ENCODE measurements at places on chromosomes 7 and 10.

GRCh38 chr7:1317646-1318045 is 85.0 kb downstream of the UNCX start:
- no peak for DNase-seq

DNA sequence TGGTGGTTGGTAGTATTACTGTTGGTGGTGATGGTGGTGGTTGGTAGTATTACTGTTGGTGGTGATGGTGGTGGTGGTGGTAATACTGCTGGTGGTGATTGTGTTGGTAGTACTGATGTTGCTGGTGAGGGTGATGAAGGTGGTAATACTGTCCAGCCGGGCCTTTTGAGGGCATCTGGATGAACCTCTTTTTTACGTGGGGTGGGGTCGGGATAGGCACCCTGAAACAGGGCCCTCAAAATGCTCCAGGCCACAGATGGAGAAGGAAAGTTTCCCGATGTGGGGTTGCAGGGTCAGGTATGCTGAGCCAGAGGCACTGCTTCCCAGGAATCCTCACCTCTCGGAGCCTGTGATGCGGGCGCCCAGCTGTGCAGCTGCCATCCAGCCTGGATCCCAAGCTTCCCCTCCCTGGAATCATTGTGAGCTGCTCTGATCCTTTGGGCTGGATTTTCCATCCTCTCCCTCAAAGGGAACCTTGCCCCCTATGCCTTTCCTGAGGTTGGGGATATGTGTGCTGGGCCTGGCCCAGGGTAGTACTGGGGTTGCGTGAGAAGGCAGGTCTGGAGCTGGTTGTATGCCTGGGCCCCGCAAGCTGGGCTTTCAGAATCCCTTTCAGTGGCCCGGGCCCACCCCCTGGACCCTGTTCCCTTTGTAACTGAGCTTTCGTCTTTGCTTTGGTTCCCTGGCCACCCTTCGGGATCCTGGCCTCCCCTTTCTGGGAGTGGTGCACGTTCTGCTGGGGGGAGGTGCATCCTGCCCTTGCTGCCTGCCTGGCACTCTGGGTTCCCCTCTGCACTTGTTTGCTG is 43.3 kb downstream of the DOCK1 start:
- DNase-seq = no peak

DNA sequence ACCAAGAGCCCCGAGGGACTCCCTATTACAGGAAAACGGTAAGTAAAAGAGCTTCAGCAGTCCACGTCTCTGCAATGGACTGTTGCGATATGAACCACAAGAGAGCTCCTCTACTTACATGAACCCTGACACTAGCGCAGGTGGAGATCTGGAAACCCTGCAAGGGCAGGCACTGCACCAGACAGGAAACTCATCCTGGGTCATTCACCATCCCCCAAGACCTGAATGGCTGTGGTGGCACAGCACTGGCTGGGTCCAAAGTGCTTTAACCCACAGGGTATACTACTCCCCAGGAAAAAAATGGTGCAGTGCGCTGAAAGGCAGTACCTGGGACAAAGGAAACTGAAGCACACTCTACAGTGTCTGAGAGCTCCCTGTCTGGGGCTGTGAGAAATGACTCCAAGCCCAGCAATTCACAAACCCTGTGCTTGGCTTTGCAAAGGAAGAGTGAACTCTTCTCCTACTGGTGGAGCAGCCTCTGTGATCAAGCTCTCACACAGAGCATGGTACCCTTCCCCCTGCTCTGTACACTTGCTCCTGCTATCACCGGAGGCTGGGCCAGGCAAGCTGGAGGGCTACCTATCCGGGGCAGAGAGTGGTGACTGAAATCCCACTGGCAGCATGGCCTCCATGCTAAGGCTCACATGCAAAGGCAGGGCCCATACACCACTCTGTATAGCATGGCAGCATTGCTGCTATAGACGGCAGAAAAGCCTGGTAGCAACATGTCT is 44.9 kb downstream of the HIBADH start:
- no peak for DNase-seq

DNA sequence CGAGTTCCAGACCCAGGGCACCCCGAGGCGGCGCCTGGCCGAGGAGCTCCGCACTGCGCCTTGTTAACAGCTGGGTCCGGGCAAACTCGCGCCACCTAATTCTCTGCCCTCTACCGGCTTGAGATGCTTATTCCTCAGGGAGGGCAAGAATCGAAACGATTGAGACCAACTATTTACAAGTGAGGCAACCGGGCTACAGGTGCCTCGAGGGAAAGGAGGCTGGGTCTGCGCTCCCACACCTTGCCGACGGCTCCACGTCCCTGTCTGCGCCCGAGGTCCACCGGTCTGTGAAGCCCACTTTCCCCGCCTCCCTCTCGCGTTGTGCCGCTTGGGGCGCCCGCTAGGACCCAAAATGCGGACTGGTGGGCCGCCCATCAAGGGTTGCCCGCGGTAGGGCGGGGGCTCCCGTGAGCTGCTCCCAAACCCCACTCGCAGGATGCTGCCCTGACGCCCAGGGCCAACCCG is 527 bp downstream of the AKR1B1 start:
- DNase-seq = peak; percentile 72

- peak; percentile 64 for DNase-seq
Measured at GRCh38 chr7:134184767-134185166, 57.6 kb downstream of the LRGUK start.

DNA sequence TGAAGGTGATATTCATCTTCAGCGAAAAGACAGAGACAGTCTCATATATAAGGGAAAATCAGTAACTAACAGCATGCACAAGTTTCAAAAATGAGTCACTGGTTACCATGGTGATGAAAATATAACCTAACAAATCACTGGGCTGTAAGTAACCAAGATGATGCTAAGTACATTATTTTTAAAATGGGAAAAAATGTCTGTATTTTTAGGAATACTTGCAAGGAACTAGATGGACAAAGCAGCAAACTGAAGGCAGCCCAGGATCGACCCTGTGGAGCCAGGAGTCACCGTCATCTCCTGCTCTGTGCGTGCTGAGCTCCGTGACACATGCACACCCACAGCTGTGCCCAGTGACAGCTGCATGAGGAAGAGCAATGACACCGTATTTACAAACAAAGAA is 137.3 kb downstream of the ELMO1 start:
- no peak for DNase-seq

DNA sequence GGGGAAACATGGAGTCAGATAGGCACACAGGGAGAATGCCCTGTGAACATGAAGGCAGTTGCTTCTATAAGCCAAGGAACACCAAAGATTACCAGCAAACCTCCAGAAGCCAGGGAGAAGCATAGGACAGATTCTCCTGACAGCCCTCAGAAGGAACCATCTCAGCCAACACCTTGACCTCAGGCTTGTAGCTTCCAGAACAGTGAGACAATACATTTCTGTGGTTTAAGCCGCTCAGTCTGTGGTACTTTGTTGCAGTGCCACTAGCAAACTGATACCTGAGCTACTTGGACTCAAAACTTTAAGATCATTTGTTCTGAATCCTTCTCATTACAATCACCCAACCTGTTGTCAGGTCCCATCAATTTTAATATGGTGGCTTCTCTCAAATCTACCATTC is 31.2 kb downstream of the ABLIM1 start:
- DNase-seq = no peak

- DNase-seq = no peak
Measured at GRCh38 chr10:69904533-69904932, 102.8 kb downstream of the COL13A1 start.

- no peak for DNase-seq
Measured at GRCh38 chr10:95279042-95279820, 11.6 kb downstream of the PDLIM1 start.

DNA sequence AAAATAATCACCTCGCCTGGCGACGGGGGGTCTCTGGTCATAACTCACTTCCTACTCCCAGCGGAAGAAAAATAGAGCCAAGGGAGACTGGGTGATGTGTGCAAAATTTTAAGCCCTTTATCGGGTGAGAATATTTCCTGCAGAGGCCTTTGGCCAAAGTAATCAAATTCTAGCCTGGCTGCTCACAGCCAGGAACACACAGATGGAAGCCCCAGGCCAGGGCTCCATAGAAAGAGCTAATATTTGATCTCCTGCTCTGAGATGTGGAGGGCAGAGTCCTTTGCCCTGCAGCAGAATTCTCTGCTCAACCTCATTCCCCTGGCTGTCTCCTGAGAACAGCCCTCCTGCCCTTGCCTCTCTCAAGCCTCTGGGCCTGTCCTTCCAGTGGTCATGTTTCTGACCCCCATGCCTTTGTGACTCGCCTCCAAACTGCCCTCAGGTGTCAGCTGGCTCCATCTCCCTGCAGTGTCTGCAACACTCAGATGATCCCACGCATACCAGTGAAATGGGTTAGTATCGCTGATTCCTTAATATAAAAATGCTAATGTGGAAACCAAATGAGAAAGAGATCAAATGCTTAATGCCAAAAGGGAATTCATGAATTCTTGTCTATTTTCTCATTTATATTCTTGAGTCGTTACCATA is 34.5 kb downstream of the FRMD4A start:
- no peak for DNase-seq

GRCh38 chr7:10889266-10889898 is 84.3 kb upstream of the PHF14 start:
- DNase-seq = peak; percentile 54

GRCh38 chr10:131201741-131202515 is 109.6 kb downstream of the TCERG1L start:
- no peak for DNase-seq

DNA sequence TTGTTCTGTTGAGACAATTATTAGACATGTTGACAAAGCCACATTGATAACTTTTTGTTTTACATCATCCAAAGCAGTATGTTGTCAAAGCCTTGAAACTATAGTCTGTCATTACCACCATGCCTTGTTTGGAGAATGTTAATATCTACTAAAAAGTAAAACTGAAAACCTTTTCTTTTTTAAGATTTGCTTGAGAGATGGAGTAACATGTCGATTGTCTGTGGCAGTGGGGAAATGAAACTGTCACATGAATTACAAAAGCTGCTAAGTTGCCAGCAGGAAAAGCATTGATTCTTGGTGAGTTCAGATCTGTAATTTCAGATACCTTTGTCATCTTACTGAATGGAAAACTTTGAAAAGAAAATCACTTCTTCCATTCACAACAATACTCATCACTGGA is 69.1 kb downstream of the TFPI2 start:
- DNase-seq = no peak

DNA sequence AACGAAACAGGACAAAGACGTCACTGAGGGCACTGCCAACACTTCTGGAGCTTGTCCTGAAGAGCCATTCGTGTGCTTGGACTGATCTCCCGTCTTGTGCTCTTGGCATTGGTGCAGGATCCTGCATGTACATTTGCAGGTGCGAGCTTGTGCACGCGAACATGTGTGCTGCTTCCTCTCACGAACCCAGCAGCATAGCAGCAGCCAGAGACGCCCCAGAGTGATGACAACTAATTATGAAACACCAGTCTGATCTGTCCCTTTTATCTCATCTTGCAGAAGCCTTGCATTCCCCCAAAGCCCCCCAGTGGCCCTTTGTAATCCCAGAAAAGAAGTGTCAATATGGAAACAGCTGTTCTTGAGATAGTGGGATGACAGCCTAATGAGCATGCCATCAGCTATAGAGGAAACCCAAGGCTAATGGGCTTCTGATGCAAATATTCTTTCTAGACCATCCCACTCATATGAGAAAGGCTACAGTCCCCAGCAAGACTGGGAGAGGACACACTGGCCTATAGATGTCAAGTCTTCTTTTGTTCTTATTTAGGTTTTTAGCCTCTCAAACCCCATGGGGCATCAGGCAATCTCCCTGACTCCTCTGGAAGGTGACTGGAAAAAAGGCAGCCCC is 310.6 kb downstream of the FRMD4A start:
- no peak for DNase-seq

DNA sequence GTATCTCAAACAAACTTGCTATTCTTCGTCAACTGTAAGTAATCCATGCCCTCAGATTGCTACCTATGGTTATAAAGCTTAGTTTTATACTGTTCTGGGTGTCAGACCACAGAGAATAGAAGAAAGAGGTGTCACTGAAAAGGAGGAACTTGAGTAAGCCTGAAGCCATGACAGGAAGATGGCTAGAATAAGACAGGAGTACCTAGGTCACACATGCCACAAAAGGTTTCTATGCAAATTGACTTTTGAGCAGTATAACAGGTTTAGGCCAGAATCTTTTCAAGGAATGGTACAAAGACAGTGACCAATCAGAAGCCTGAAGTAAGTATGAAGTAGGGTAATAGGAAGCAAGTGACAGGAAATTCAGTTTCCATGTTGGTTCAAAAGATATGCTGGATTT is 23.5 kb downstream of the FBXW4 start:
- peak; percentile 29 for DNase-seq

- DNase-seq = no peak
Measured at GRCh38 chr7:125654076-125654475, 724.5 kb upstream of the POT1 start.

- DNase-seq = no peak
Measured at GRCh38 chr7:55250313-55250712, 114.8 kb upstream of the LANCL2 start.

- DNase-seq = no peak
Measured at GRCh38 chr7:80139236-80139635, 4.6 kb downstream of the GNAI1 start.

- no peak for DNase-seq
Measured at GRCh38 chr7:128963327-128963757, 25.6 kb downstream of the IRF5 start.

- no peak for DNase-seq
Measured at GRCh38 chr10:132004052-132004451, 22.3 kb upstream of the BNIP3 start.

GRCh38 chr10:71300555-71301370 is 18.3 kb upstream of the SLC29A3 start:
- DNase-seq = no peak

DNA sequence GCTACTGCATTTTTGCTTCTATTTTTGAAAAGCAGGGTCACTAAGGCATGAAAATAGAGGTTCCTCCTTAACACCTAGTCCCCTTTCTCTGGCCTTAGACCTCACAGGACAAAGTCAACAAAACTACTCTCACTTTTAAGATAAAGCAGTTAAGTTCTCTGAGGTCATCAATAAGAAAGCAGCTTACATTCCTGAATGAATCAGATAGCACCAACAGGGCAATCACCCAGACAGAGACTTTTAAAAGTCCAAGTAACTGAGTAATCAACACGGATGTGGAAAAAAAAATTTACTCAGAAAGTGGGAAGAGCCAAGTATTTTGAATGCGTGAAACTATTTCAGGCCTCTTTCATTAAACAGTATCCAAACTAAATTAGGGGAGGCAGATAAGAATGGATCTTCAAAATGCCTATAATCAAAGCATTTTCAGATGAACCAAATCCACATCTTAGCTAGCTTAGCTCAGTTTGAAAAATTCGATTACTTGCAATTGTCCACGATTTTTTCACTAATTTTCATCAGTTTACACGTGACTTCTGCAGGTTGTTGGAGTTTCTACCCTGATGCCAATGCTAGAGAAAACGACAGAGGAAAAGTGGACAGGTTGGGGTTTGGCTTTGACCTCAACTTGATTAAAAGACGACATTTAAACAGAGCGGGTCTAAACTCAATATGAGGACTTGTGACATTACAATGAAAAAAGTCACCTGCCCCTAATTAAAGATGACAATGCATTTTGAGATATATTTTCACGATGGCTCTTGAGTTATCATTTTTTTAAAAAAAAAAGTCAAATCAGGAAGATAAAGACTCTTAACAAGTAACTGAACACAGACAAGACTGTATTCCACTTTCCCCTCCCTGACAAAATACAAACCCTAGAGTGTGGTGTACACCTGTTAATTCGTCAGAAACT is 1.6 kb downstream of the BEND7 start:
- DNase-seq = no peak
